Inflammatory macrophage treated with lipopolysaccharide for 1 hour (primary cell): ENCODE measurements at places on chromosomes 4 and X.

DNA sequence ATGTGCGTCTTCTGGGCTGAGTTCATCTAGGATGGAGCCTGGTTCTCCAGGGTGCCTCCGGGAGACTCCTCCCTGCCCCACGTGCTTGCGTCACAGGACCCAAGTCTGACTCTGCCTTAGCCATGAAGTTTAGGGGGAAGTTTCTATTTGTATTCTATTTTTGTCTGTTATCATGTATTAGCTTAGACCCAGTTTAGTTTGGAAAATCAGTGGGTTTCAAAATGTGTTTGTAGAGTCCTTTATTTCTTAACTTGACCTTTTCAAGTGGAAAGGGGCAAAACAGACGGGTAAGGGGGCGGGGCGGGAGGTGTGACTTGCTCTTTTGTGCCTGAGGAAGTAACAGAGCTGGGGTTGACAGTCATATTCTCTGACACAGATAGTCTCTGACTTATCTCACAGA is 86.0 kb downstream of the HTT start:
- peak; percentile 89 for DNase-seq

GRCh38 chrX:37921758-37922157 is 74.4 kb upstream of the DYNLT3 start:
- DNase-seq, result no peak

- DNase-seq, result no peak
These were observed 9.7 kb downstream of the EFNB1 start for GRCh38 chrX:68838571-68838910.

DNA sequence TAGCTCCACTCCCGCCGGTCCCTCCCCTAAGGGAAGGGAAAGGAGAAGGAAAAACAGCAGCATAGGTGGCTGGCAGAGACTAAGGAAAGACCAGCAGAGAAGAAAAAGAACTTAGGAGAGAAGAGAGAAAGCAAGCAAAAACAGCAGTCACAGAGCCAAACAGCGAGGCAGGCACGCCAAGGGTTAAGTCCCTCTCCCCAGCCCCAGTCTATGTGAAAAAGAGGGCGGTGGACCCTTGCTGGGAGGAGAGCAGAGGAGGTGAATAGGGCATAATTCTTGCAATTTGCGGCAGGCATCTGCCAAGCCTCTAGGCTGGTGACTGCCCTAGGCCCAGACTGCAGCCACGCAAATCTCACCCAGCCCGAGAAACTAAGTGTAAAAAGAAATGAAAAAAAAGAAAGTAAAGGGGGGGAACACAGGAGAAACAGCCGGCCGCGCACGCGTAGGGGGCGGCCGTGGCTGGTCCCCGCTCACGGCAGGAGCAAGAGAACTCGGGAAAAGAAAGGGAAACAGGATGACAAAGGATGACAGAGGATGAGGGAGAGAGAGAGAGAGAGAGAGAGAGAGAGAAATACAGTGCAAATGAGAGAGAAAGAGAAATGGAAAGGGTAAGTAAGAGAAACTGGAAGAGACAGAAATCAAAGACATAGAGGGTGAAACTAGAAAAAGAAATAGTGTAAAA is 48.6 kb downstream of the MAGEA9 start:
- DNase-seq, result no peak

DNA sequence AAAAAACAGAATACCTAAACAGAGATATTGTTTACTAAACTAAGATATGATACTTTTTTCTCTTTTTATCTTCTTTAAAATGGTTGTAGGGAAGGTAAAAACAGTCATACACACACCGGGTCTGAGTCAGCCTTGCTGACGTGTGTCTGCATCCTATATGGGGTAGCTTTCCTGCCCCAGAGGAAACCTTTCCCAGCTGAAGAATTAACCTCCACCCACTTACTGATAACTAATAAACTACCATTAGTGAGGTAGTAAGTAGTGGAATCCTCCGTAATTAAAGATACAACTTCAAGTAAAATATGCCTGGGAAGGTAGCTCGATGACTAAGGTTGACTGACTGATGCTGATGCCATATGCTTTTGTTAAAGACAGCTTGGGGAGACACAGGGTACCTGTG is 312.2 kb downstream of the DCTD start:
- DNase-seq, result no peak

- no peak for DNase-seq
These were observed 114.8 kb downstream of the HMX1 start for GRCh38 chr4:8756816-8757215.

DNA sequence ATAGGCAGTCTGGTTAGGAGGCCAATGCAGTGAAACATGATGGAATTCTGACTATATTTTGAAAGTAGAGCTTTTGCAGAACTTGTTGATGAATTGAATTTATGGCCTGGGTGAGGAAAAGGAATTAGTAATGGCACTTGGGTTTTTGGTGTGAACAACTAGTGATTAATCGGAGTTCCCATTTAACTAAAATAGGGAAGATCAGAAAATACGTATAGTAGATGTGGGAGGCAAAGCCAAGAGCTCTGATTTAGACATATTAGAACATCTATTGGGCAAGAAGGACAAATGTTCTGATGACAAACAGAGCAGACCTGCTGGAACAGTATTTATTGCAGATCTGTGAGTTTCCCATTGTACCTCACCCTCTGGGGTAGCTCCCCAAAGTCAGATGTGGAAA is 12.3 kb upstream of the NDP start:
- peak; percentile 96 for DNase-seq

DNA sequence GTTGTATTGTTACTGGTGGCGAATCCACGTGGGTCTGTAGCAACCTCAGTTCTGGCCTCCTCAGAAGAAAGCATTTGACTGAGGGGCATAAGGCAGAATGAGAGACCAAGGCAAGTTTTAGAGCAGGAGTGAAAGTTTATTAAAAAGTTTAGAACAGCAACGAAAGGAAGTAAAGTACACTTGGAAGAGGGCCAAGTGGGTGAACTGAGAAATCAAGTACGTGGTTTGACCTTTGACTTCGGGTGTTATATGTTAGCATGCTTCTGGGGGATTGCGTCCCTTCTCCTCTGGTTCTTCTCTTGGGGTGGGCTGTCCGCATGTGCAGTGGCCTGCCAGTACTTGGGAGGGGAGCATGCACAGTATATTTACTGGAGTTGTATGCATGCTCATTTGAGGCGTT is 232.7 kb upstream of the GATB start:
- DNase-seq, result no peak

GRCh38 chrX:19544693-19545305 is 29.5 kb upstream of the MAP3K15 start:
- DNase-seq, result peak; percentile 59

DNA sequence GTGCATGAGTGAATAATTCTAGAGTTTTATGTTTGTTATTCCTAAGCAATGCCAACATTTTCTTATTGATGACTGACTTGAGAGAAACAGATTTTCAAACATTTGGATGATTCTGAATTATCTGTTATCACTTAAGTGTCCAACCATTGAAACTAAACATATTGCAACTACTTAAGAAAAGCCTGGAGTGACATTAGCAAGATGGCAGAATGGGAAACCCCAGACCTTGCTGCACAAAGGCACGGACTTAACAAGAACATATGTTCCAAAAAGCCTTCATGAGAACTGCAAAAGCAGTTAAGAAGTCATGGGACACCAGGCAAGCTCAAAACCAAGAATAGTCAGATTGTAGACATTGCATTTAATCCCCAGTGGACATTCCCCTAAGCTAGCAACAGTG is 215.1 kb downstream of the DCHS2 start:
- no peak for DNase-seq

GRCh38 chr4:826508-827208 is 729 bp upstream of the CPLX1 start:
- DNase-seq, result no peak

DNA sequence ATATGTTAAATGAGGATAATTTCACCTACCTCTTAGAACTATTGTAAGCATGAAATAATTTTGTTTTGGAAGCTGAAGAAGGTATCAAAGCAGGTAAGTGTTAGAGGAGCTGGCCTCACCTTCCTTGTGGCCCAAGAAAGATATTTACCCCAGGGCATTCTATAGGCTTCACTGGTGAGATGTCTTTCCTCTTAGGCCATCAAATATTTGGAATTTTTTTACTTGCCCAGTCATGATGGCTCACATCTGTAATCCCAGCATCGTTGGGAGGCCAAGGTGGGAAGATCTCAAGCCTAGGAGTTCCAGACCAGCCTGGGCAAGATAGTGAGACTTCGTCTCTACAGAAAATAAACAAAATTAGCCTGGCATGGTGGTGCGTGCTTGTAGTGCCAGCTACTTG is 6.1 kb upstream of the SMS start:
- no peak for DNase-seq

- DNase-seq, result no peak
These were observed 82.3 kb upstream of the MXRA5 start for GRCh38 chrX:3428792-3429191.

DNA sequence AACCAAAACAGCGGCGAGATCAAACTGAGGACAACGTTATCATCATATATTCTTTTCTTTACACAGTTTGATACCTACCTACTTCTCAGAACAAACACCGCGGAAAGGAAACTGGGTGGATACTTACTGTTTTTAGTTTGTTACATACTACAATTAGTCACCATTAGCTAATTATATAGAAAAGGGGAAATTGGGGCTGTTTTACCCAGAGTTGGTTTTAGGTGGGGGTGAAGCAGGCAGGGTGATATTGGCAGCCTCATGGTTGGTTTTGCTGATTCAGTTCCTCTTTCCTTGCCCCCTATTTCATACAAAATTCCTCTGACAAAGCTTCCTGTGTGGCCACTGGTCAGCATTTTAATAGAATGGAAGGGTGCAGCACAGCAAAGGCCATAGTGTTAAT is 77.8 kb downstream of the SORBS2 start:
- peak; percentile 81 for DNase-seq

DNA sequence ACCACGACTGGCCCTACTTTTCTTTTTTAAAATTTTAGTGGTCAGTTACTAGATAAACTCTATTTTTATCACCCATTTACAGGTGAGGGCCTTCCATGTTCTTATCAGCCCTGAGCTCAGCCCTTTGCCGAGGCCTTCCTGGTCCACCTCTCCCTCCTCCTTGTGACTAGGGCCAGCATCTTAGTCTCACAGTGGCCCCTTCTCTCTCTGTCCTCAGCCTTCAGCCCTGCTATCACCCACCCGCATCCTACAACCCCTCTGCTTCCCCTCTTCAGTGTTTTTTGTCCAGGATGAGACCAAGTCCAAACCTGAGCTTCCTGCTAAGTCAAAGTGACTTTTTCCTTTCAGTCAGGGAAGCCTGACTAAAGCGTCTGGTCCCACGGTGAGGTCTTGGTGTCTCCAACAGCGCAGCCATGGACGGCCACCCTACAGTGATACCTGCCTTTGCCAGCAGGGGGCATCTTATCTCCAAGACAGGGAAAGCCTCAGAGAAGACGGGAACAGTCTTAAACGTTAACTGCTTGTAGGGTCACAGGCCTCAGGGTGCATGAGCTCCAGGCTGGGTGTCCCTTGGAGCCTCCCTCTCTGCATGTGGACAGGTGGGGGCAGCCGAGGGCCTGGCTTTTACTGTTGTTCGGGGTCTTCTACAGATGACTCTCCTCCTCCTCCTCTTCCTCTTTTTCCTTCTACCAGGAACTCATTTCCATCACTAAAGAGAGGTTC is 11.7 kb upstream of the GAGE10 start:
- peak; percentile 72 for DNase-seq

- DNase-seq, result no peak
These were observed 16.0 kb downstream of the CTBP1 start for GRCh38 chr4:1232661-1233621.

- no peak for DNase-seq
These were observed 14.4 kb upstream of the ZNF41 start for GRCh38 chrX:47497271-47497888.

GRCh38 chr4:19924761-19925160 is 326.9 kb upstream of the SLIT2 start:
- DNase-seq, result no peak

GRCh38 chr4:136573460-136573859 is 958.8 kb downstream of the PCDH18 start:
- DNase-seq, result no peak

- DNase-seq, result peak; percentile 44
These were observed 229.9 kb downstream of the COL25A1 start for GRCh38 chr4:109072595-109072994.

DNA sequence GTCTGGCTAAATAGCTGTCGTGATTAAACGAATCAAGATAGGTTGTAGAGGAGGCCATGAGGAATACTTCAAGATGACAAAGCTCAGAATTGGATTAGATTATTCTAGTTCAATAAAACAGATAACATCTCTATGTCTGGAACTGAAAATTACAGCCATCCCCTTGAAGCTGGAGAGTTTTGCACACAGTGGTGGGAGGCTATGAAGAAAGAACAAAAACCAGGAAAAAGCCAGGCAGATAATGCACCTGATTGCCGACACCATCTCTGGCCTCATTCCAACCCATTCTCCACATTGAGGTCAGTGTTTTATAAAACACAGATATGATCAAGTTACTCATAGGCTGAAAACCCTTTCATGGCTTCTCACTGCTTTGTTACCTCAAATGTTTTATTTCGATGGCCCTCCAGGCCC is 188.3 kb downstream of the RASL11B start:
- DNase-seq, result no peak

DNA sequence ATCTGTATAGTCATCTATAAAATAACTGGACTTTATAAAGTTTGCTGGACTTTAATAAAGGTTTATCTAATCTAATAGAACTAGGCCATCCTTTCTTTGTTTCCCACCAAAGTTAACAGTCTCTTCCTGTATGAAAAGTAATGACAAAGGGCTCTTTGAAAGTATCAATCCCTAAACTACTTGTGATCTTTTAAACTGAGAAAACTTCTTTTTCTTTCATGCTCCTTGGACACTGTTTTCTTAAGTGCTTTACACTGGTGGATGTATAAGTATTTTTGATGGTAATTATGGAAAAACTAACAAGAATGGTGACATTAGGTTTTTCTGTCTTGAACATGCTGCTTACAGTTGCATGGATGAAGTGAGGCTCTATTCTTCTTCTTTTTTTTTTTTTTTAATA is 2.4 kb upstream of the ZFX start:
- DNase-seq, result no peak
